ENCODE measurements at places on chromosomes 4 and X.

DNA sequence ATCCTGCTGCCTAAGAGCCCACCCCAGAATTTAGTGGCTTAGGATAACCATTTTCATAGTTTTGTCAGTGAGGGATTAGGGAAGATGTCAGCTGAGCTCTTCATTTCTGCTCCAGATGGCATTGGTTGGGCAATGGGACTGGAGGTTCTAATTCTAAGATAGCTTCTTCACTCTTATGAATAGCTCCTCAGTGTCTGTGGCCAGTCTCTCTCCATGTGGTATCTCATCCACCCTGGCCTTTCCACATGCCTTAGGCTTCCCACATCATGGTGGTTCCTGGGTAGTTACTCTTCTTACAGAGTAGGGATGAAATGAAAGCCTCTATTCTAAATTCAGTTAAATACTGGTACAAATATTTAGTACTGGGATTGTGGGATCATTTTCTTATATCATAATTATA is 31.3 kb downstream of the REPS2 start:
- DNase-seq = no peak

- no peak for DNase-seq
Measured at GRCh38 chrX:113802837-113803236, 781.0 kb upstream of the HTR2C start.

GRCh38 chr4:158895797-158896576 is 127.2 kb downstream of the FNIP2 start:
- no peak for DNase-seq

DNA sequence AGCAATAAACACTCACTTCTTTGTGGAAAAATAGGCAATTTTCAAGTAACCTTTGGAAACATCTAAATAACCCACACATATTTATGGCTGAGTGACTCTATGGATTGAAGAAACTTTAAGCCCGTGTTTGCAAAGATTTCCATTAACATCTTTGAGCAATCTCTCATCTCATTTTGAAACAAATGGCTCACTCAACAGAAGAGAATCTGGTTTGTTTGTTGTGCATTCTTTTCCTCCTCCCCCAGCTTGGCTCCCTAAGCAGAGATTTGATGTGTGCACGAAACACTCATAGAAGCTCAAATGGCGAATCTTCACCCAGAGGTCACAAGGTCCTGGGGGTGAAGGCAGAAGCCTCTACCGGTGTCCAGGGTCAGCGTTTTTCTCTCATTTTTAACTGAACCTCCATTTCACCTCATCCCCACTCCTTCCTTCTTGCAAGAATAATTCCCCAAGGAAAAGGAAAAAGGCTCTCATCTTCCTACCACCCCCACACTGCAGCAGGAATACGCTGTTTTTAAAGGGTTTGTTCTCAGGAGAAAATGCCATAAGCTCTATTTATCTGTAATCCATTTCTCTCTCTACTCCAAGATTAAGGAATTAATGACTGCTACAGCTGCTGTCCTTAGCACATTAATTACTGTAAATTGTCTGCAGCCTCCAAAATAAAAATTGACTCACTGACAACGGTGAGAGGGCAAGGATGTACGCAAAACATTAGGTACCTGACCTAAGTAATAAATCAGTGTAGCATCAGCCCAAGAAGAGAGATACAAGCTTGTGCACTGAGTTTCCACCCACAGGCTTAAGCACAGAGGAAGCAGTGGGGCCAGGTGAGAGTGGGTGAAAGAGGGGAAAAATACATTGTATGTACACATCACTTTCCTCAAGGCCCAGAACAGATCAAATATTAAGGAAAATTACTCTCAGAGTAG is 307.6 kb upstream of the NOCT start:
- DNase-seq = peak; percentile 49
